ENCODE measurements at places on chromosomes 7 and 10.
A peak's percentile ranks its signal among the peaks of the same experiment; 100 is the strongest.

DNA sequence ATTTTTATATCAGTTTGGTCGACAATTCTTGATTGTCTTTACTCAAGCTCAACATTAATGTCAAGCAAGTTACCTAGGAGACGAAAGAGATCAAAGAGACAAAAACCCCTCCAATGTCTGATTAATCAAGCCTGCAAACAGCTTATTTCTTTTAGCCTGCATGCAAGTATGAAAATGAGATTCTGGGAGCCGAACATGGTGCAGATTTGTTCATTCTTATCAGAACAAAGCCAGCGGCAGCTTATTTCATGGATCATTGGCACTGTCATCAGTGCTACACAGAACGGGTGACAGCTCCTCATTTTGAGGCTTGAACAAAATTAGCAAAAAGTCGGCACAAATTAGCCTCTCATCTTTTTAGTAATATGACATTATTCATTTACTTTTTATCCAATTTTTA lies 26.5 kb downstream of the FAM204A start:
- no peak for DNase-seq

- no peak for DNase-seq
Measured at GRCh38 chr10:59694936-59695335, 14.7 kb downstream of the SLC16A9 start.

DNA sequence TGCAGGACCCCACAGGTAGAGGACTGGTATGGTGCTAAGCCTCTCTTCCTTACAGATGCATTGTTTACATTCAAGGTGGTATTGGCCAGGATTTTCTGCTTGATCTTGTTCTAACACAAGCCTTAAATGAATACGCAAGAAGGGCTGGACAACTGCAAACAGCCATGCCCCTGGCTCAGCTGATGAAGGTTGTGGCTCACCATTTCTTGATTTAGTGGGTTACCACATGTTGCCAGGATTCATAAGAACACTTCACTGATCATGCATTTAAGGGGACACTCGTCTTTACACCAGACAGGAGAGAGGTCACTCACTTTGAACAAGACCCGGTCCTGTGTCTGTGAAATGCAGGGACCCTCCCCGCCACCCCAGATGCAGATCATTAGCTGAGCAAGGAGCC lies 82.2 kb downstream of the CHN2 start:
- DNase-seq: no peak

- peak; percentile 5 for DNase-seq
Measured at GRCh38 chr10:103145860-103146466, 47.1 kb downstream of the NT5C2 start.

DNA sequence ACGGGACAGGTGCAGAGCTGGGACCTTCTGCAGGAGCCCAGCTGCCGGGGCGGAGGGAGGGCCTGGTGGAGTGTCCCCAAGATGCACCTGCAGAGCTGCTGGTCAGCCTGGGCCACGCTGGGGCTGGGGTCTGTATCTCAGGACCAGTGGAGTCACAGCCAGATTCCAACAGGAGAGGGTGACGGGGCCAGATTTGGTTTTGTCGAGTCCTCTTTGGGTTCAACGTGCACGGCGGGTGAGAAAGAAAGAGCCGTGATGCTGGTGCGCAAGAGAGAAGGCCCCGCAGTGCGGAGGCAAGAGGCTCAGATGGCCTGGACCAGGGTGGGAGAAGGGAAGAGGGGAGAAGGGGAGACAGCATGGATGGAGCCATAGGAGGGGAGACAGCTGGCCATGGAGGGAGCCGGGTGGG lies 462.9 kb downstream of the PTPRN2 start:
- DNase-seq: no peak

- no peak for DNase-seq
Measured at GRCh38 chr7:151590071-151590849, 70.6 kb upstream of the RHEB start.

GRCh38 chr7:64651203-64651602 lies 14.7 kb upstream of the ZNF107 start:
- DNase-seq: no peak

- no peak for DNase-seq
Measured at GRCh38 chr7:141268614-141269013, 194.8 kb downstream of the TMEM178B start.
